Glutamatergic neuron (in vitro differentiated cells): ENCODE measurements at places on chromosomes 7 and 10.

DNA sequence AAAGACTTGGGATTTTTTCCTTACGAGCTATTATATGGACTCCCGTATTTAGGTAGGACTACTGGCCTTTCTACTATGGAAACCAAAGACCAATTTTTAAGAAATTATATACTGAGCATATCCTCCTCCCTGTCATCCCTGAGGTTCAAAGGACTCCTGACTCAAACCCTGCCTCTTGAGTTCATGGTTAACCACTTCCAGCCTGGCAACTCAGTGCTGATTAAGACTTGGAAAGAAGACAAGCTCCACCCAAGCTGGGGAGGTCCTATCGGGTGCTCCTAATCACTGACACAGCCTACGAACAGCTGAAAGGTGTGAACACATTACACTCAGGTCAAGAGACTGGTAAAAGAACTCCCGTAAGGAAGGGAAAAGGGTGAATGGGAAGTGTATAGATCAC lies 66.8 kb downstream of the LYZL2 start:
- DNase-seq = no peak

DNA sequence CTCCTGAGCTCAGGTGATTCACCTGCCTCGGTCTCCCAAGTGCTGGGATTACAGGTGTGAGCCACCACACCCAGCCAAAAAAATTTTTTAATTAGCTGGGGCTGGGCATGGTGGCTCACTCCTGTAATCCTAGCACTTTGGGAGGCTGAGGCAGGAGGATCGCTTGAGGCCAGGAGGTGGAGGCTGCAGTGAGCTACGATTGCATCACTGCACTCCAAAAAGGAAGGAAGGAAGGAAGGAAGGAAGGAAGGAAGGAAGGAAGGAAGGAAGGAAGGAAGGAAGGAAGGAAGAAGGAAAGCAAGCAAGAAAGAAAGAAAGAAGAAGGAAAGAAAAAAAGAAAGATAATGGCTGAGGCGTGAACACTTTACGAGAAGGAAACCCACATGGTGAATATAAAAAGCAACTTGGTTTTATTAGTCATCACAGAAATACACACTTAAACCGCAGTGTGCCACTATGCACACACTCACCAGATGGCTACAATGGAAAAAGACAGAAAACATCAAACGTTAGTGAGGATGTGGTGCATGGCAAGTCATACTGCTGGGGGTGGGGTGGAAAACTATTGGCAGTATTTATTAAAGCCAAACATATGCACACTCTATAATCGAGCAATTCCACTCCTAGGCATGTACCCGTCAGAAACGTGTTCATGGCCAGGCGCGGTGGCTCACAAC lies 4.4 kb upstream of the CCL26 start:
- DNase-seq = no peak

DNA sequence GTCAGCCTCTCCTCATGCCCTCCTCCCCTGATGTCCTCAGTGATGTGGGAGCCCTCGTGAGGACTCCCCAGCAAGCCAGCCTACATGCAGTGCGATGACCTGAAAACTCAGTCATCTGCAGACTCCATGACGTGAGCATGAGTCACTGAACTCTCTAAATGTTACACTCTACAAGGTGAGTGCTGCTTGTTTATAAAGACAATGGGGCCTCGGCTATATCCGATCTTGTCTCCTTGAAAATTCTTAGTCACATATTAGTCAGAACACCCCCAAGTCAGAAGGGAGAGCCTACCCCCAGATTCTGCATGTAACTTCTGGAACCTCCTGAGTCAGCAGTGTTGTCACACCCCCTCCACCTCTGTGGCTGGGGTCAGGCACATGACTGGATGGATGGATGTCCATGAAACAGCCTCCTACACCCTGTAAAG lies 673.8 kb downstream of the INHBA start:
- no peak for DNase-seq

- no peak for DNase-seq
These were observed 29.3 kb upstream of the DDX50 start for GRCh38 chr10:68871731-68872342.

DNA sequence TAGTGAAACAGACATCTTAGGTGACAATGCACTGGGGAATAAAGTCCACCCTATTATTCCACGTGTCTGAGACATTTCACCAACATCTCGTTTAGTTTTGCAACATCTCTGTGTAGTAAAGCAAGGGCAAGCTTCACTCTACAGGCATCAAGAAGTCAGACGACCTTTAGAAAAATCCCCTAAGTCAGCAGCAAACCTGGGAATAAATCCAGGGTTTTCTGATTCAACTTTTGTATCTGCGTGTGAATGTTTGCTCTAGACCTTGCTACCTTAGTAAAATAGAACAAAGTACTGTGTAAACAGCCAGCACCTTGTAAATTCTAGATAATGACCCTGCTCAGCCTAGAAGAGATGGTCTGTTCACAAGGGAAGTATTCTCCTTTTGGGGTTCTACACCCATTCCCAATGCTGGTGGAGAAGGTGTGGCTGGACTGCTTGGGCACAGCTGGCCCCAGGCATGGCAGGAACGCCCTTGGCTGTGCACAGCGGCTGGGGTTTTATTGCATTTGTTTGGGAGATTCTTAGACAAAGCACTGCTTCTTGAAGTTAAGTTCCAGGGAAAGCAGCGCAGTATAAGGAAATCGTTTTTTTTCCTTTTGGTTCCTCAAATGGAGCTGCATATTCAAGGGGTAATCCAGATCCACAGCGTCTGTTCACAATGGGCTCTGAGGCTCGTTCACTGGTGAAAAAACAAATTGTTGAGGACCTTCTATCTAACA lies 38.3 kb upstream of the GALNTL5 start:
- no peak for DNase-seq

DNA sequence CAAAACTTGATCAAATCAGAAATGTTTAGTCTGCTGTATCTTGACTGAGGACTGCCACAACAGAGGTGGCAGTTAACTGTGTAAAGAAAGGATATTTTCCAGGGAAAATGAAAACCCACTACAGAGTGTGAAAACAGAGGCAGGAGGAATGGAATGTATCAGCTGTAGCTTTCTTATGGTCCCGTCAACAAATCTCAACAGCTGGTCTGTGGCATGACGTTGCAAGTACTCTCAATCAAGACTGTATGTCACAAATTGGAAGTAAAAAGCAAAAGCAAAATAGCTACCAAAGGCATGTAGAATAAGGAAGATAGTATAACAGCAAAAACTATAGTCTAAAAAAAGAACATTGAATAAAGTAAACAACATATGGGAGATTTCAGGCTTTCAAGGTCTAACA lies 123.5 kb downstream of the KMT2C start:
- no peak for DNase-seq

DNA sequence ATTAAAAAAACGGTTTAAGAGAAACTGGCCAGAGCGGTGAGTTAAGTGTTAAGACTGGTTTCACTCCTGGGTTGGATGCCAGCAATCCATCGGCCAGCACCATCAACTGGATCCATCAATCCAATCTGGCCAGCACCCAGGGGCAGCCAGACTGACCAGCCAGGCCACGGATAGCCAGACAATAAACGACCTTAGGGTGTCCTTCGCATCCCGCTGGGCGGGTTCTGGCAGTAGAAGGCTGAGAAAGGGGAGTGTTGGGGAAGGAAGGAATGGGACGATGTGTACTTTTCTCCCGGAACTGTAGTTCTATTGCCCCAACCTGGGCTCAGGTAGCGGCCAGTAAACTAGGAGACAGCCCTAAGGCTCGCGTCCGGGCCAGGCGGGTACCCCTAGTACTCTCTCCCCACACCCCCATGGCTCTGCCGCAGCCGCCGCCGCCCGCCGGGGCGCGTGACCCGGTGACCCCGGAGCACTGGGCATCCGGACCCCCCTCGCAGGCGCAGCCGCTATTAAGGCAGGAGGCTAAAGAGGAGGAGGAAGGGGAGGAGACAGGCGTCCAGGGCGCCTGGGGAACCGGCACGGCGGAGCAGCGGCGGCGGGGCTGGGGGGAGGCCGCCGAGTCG lies at the start of gene CASD1:
Gene CASD1, plus strand, starts transcription at position 546 of the 623 bp plus-strand sequence. CDS start 276 bp downstream, outside the sequence.
- peak; percentile 28 for DNase-seq

DNA sequence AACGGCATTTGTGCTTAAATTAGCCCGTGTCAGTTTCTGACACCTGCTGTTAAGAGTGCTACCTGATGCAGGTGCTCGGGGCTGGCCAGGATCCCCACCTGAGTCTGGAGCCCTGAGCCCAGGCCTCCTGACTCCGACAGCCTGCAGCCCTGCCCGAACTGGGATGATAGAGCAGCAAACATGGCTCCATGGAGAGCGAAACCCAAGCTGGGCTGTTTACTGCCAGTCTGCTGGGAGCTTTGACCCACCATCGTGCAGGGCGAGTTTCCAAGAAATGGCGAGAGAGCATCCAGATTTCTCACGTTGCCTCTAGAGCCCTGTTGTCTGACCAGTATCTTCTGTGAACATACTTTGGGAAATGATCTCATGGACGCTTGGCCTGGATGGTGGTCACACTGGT lies 66.2 kb downstream of the MGMT start:
- no peak for DNase-seq

- DNase-seq = no peak
These were observed 45.2 kb upstream of the ZEB1 start for GRCh38 chr10:31273789-31274188.

- DNase-seq = no peak
These were observed 29.2 kb upstream of the DLX6 start for GRCh38 chr7:96976106-96976505.

GRCh38 chr7:36564489-36564888 lies 159.8 kb downstream of the AOAH start:
- no peak for DNase-seq

- no peak for DNase-seq
These were observed 20.9 kb downstream of the MORN4 start for GRCh38 chr10:97612386-97612785.

DNA sequence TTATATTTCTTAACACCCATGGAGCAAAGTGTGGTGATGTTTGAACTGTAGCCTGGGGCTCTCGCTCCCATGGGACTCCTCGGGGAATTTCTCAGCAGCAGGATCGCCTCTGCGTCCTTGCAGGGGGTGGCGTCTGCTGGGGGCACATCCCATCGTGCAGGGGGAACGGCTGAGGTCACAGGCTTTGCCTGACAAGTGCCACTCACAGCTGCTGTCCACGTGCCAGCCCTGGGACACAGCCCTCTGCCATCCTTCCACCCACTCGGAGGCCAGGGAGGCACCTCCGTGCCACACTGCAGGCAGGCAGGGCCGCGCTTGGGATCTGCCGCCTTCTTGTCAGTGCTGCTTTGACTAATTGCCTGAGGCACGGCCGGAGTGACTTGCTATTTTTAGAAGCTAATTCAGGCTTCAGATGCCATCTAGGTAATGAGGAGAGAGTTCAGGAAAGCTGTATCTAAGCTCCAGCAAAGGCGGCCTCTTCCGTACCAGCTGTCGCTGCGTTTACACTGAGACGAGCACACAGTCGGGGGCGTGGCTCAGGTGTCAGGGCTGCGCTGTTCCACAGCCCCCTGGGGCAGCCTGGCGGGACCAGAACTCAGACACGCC lies 45.7 kb downstream of the PITRM1 start:
- peak; percentile 67 for DNase-seq

DNA sequence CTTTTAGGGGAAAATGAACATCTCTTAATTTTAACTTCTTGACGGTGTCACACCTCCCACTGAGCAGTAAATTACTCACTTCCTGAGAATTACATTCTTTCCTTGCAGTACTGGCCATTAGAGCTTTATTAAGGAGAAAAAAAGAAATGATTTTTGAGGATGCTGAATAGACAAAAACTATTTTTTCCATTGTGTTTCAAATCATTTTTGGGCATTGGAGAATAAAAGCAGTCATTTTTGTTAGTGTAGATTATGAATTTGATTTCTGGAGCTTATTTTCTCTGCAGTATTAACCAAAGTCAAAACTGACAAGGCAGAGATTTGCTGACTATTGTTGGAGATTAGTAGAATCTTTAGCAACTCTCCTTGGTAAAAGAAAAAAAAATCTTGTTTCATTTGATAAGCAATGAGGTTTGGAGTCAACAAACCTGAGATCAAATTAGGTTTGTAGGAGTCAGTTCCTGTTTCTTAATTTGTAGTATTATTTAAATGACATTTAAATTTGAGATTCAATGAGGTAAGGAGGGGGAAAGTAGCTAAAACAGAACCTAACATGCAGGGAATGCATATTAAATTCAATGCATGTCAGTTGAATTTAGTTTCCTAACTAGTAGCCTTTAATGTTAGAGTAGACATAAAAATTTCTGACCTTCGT lies 70.6 kb downstream of the AP3M1 start:
- no peak for DNase-seq

DNA sequence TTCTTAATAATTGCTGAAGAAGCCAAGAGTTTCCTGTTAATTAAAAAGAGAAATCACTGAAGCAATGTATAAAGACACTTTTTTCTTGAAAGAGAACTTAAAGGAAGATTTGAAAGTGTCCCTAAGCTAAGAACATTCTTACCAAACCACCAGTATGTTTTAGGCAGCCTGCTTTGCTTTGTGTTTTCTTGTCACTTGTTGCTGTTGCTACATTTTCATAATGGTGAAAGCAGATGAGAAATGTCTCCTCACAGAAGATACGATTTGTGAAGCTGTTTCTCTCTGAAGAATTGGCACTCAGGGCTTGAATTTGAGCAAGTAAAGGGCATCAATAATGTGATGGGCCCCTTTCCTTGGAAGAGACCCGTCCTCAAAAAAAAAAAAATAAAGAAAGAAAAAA lies 30.9 kb downstream of the TCF7L2 start:
- no peak for DNase-seq

DNA sequence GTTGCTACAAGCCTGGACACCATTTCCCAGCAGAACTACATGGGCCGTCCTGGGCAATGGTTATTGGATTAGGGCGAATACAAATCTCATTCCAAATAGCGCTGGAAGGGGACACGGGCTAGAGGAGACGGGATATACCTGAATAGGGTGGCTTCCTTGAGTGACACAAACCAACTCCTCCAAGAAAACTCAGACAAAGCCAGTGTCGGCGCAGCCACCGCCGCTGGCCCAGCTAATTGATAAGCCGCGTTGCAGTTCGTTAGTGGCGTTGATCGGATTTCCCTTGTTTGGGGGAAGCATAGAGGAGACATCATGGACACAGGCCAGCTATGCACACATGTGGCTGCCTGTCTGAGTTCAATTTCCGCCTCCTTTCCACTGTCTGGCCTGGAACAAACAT lies 55.7 kb downstream of the EBF3 start:
- DNase-seq = peak; percentile 20

DNA sequence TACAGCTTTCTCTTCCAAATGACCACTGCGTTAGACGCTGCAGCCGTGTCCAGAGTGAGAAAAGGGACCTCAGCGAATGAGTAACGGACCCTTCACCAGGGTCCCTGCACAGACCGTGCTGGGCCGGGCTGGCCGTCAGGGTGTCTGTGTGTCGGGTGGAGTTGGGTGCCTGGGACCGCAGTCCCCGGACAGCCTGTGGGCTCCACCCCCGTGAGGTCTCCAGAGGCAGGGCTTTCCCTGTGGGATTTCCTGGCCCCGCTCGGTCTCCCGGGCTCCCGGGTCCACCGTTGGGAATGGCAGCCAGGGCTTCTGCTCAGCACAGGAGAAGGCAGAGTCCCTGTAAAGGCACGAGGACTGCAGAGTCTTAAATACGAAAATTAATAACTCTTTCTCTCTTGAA lies 509.7 kb downstream of the TCERG1L start:
- DNase-seq = no peak

DNA sequence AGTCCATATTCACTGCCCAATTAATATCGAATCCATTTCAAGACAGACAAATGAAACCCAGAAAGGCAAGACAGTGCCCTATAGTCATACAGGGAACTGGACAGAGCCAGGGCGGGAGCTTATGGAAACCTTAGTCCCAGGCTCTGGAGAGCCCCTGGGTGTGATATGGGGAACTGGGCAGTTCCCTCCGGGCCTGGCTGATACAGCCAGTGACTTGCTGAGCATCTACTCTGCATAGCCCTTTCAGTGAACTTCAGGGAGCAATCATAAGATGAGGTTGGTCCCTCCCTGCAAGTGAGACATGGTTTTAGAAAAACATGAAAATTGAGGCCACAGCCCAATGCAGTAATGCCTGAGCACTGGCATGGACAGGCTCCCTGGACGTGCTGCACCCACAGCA lies 241.9 kb downstream of the GRID1 start:
- DNase-seq = no peak
